Neural crest cell (in vitro differentiated cells): ENCODE measurements at places on chromosomes 5 and 9. TPM values are rescaled to one million over a fixed set of nuclear protein-coding genes. Genes with fewer than 3 reads are reported as not detected.

- no peak for DNase-seq
These were observed 197.2 kb downstream of the GADD45G start for GRCh38 chr9:89801742-89802670.

RFESD gene
- 3.1 and 3.4 TPM in 2 replicates for total RNA-seq

SPATA31E1 gene
- 0.16 and 0.21 TPM in 2 replicates for total RNA-seq

GDA gene
- total RNA-seq = 11.5 and 12.3 TPM in 2 replicates

GRCh38 chr9:107208121-107208520 is 75.0 kb upstream of the RAD23B start:
- DNase-seq = no peak

GRCh38 chr9:134517069-134517680 is 124.4 kb upstream of the COL5A1 start:
- no peak for DNase-seq

DNA sequence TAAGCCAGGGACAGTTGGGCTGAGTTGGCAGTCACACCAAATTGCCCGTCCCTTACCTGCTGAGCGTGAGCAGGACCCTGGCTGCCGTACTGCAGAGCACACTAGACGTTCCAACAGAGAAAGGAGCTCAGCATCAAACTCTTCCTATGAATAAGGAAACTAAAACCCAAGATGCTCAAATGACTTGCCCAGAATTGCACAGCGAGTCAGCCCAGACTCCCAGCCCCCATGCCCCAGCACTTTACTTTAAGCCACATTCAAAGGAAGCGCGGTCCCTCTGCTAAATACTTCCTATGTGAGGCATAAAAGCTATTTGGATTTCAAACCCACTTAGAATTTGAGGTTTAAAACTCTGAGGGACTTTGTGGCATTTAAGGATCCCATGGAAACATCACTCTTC is 23.9 kb downstream of the PAX5 start:
- DNase-seq = no peak

CYLC2 gene
- not detected in 2 replicates for total RNA-seq

- DNase-seq = no peak
These were observed 630.6 kb upstream of the SEMA6A start for GRCh38 chr5:117204926-117205869.

PCDHB3 gene
- 5.4 and 5.7 TPM in 2 replicates for total RNA-seq

ACOT12 gene
- total RNA-seq = not detected in 2 replicates

DNA sequence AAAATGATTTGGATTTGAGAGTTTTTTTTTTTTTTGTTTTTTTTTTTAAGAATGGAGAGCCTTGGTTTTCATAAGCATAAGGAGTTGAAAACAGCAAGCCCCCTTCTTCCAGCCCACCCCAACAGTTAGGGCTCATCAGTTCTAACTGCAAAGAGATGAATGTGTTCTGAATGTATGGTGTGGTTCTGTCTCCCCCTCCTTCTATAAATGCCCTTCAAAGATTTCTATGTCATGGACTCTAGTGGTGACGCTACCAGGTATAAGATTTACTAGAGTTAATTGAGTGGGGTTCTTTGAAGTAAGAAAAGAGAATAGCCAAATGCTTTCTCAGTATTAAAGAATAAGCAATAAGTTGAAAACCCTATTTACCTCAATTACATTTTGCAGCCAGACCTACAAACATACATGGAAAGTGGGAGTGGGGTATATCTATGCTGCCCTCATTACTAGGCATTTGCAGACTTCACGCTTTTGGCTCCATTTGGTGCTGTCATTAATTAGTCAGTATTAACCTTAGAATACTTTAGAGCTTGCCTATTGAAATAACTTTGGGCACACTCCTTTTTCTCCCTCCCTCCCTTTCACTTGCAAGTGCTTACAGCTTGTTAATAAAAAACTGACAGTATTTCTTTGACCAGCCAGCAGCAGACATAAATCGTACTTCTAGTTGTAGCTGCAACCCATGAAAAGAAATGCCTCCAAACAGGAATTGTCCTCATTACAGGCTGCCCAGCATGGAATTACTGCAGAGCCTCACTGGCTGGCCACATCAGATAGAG is 667.2 kb upstream of the ZNF608 start:
- DNase-seq = no peak
